Kidney capillary endothelial cell (primary cell): ENCODE measurements at places on chromosomes 7 and 10.

DNA sequence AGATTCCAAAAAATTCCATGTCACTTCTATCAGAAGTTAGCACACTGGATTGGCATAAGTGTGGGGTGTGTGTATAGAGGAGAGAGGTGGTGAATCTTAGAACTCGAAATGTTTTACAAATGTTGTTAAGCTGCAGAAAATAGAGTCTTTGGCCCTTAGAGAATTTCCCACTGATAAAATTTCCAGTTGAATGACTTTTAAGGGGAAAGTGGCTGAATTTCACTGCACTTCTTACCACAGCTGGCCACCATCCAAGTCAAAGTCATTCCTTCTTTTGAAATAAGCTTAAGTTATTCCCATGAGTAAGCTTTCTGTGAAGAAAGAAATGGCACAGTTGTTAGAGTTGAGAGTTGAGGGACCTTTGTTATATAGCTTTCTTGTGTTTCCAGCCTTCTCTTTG is 13.9 kb downstream of the VCL start:
- no peak for DNase-seq

GRCh38 chr10:8962249-8962648 is 907.8 kb downstream of the GATA3 start:
- DNase-seq = no peak

DNA sequence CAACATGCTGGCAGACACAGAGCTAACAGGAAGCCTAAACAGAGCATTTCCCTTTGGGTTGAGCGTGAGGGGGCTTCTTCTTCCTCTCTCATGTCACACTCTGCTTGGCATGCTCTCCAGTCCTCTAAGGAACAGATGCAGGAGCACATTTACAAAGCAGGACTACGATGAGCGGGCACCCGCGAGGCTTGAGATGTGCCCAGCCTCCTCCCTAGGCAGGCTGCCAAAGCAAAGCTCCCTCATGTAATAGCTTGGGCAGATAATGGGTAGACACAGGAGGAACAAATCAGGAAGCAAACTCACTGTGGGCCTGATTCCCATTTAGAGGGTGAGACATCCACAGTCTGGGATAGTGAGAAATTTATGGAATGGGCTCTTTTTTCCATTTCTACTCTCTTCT is 519.1 kb downstream of the NRG3 start:
- DNase-seq = no peak

- no peak for DNase-seq
Observed at GRCh38 chr7:157817944-157818700, 481.3 kb downstream of the DNAJB6 start.

DNA sequence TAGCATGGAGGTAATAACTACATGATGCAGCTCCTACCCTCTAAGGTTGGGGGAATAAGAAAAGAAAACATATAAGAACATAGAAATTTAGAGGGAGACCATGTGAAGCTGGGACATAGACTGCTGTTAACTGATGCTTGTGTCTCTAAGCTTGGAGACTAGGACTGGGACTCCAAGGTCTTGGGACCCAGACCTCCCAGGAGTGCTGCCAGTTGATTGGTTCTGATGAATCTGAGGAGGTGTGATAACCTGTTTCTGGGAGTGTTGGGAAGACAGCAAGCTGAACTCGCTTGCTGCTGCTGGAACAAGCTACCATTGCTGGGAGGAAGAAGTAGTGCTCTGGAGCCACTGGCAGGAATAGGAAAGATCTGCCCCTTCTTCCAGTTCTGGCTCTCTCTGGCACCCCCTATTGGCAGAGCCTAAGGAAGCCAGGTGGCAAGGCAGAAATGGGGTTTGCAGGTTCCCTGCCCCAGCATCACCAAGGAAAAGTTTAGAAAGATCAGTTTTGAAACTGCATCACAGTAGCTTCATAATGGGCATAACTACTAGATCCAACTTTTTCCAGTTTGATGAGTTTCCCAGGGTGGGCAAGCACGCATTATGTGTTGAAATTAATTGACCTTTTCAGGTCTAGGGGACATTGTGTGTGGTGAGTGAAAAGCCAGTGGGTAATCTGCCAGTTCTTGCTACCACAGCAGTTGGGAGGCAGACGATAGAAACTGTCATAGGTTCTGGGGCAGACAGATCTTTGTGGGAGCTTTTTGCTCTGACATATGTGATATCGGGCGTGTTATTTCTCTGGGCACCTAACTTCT is 140.7 kb downstream of the SND1 start:
- DNase-seq = no peak

DNA sequence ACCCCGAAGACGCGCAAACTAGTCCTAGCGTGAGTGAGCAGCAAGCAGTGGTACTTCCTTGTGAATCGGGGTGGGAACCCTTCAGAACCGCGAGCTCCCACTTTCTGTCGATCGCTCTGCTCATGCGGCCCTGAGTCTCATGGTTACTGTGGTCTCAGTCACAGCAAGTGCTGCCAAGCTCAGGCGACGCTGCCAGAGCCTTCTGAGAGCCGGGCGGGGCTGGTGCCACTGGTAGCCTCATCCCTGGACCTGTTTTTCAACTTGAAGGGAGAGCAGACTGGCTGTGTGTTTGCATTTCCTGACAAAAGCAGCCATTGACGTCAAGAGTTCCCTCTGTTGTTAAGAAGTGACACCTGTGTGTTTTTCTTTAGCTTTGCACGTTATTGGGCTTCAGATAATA is 32.9 kb upstream of the BHLHA15 start:
- no peak for DNase-seq

- DNase-seq = no peak
Observed at GRCh38 chr7:125661006-125661405, 731.4 kb upstream of the POT1 start.

GRCh38 chr7:148116195-148116594 is 474.4 kb upstream of the C7orf33 start:
- DNase-seq = no peak
